C1 segment of cervical spinal cord (tissue), 14 donors: ENCODE measurements at places on chromosomes 6 and 20.
A peak's percentile ranks its signal among the peaks of the same experiment; 100 is the strongest.

DNA sequence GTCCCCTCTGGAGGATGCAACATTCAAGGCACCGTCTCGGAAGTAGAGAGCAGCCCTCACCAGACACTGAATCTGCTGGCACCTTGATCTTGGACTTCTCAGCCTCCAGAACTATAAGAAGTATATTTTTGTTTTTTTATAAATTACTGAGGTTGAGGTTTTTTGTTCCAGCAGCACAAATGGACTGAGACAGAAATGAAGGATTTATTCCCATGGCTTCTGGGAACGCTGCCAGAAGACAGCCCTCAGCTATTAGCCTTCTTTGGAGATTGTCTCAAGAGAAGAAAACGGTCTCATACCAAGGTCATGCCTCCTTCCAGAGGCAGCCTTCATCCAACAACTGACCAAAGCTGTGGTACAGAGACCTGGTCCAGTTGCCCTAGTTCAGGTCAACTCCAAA lies 85.4 kb downstream of the CHMP4B start:
- DNase-seq: no peak

- no peak for DNase-seq
These were observed 1.6 kb upstream of the OGFRL1 start for GRCh38 chr6:71287038-71287437.

DNA sequence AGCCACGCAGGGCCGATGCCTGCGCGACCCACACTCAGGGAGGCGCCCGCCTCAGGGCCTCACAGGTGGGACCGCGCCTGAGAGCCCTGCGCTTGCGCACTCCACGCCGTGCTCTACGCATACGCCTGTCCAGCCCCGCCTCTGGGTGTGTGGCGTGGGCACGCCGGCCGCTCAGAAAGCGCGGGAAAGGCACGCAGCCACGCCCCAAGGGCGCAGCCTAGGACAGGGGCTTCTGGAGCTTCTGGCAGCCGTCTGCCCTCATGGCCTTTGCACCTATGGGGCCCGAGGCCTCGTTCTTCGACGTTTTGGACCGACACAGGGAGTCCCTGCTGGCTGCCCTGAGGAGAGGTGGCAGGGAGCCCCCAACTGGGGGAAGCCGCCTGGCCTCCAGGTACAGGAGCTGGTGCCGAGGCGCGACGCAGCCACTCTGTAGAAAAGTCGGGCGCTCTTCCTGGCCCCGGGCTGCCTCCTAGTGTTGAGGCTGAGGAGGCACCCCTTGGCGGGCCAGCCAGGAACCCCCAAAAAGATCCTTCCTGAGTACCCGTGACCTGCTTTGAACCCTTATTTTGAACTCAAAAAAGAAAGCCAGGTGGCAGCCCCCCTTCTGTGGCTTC lies at the start of gene SPO11:
TSS of gene SPO11 (plus strand) at position 196 of the 614 bp plus-strand sequence. CDS start at position 261, 65 bp downstream.
- DNase-seq: no peak

- no peak for DNase-seq
These were observed 682.7 kb downstream of the MAFB start for GRCh38 chr20:40006168-40006860.

DNA sequence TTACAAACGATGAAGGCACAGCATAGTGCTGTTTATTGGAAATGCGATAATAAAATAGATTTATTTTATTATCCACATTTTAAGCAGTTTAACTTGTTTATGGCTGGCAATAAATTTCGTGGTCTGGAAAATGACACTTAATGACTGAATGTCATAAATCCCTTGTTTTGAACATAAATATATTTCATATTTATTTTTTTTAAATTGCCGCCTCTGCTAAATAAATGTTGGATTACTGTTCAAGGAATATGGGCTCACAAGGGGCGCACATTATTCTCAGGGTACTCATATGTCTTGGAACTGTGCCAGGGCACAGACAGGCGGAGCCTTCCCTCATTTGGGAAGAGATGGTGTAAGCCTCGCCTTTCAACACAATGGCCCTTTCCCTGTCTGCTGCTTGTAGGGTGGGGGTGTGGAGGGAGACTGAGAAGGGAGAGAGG lies 134.3 kb downstream of the PXDC1 start:
- DNase-seq: no peak

- no peak for DNase-seq
These were observed 178.2 kb downstream of the CDH4 start for GRCh38 chr20:61430228-61430624.

DNA sequence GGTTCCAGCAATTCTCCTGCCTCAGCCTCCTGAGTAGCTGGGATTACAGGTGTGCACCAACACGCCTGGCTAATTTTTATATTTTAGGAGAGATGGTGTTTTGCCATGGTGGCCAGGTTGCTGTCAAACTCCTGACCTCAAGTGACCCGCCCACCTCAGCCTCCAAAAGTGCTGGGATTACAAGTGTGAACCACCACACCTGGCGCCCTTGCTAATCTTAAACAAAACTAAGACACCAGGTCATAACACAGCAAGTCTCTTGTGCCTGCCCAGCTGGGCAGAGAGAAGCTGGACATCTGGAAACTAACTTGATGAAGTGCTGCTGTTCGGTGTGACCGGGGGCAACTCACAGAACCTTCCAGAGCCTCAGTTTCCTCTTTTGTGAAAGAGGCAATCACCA lies 68.0 kb downstream of the PPP1R3G start:
- DNase-seq: no peak

GRCh38 chr6:138873191-138873590 lies 77.3 kb downstream of the ECT2L start:
- DNase-seq: no peak

DNA sequence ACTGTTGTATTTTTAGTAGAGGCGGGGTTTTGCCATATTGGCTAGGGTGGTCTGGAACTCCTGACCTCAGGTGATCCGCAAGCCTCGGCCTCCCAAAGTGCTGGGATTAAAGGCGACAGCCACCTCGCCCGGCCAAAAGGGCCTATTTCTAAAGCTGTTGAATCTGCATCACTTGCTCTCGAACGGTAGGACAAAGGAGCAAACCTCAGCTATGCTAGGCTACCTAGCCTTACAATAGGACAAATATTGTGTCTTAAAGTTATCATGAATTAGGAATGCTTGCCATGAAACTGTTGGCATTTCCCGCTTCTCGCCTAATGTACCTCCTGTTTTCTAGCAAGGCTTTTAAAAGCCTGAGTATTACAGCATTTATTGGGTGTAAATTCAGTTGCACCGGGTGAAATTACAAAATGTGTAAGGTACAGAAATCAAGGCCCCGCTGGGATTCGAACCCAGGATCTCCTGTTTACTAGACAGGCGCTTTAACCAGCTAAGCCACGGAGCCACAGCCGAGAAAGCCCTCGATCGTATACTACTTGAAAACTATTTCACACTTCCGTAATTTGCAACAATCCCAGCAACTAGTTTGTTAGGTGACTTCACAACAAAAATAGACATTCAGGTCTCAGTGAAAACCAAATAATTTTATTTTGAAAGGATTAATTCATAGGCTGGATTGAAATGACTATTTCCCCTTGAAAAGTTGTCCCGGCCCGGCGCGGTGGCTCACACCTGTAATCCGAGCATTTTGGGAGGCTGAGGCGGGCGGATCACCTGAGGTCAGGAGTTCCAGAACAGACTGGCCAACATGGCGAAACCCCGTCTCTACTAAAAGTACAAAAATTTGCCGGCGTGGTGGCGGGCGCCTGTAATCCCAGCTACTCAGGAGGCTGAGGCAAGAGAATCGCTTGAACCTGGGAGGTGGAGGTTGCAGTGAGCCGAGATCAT lies 211.6 kb upstream of the ZNF184 start:
- no peak for DNase-seq

GRCh38 chr6:11126876-11127275 lies 15.4 kb upstream of the ERVFRD-1 start:
- no peak for DNase-seq

GRCh38 chr20:20743511-20744169 lies 31.2 kb upstream of the RALGAPA2 start:
- peak; percentile 67 for DNase-seq

DNA sequence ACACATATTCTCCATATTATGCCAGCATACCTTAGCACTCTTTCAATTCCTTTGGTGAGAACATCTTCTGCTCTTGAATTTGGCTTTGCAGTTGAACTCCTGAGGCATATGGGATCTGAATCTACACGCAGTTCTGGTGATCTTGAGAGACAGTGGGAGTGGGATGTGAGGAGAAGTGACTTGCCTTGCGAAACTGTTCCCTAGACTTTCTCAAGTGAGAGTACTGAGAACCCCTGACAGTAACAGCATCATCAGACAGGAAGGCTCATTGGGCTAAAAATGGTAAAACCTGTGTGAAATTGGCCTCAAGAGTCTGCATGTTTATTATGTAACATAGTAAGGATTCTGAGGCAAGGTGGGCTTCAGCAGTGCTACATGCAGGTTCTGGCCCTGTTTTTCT lies 49.1 kb upstream of the CEP85L start:
- DNase-seq: no peak

GRCh38 chr6:30171677-30172471 lies 8.5 kb downstream of the TRIM15 start:
- DNase-seq: no peak

DNA sequence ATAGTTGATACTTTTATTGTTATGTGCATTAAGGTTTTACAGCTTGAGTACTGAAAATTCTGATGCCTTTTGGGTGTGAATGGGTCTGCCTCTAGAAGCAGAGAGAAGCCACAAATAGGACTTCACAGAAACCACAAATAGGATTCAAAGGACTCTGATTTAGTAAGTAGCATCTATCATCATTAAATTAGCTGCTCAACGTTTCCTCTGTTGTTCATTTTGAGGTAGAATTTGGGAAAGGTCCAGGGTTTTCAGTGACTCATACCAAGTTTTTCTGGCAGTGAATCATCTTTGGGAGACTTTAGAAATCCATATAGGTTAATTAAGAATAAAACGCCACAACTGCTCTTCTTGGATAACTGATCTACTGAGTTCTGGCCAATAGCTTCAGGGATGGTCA lies 105.1 kb downstream of the PHF3 start:
- no peak for DNase-seq

DNA sequence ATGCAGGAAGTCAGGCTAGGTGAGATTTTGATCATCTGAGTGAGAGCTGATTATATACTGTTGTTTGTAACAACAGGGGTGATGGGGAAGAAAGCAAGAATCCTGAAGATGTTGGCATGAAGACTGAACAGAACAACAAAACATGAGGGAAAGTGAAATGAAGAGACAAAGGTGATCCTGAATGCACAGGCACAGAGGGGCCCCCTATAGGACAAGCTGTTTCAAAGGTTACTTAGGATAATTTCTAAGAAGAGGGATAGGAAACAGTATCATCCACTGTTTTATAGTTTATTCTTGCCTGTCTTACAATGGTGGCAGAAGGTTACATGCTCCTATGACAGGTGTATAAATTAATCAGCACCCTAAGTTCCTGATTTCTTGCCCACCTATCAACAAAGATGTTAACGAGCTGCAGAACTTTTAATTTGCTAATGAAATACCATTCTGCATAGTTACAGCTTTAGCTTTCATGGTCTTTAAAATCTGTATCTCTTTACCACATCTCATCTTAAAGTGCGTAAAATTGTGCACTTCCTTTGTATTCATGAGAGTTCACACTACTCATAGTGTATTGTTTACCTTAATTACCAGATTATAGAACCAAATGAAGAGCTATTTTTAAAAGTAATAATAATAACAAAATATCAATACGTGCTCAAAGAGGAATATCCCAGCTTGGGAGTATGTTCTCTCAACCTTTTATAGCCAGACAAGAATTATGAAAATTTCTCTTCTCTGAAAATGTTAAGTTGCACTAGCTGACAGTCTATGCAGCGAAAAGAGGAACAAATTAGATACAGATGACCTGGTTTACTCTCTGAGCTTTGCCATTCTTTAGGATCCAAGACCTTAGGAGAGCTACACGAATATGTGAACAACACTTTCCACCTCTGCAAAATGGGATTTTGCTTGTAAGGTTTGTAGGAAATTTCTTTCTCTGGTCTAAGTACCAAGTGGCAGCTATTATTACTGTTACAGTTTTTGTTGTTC lies 192.5 kb downstream of the EDN1 start:
- no peak for DNase-seq

DNA sequence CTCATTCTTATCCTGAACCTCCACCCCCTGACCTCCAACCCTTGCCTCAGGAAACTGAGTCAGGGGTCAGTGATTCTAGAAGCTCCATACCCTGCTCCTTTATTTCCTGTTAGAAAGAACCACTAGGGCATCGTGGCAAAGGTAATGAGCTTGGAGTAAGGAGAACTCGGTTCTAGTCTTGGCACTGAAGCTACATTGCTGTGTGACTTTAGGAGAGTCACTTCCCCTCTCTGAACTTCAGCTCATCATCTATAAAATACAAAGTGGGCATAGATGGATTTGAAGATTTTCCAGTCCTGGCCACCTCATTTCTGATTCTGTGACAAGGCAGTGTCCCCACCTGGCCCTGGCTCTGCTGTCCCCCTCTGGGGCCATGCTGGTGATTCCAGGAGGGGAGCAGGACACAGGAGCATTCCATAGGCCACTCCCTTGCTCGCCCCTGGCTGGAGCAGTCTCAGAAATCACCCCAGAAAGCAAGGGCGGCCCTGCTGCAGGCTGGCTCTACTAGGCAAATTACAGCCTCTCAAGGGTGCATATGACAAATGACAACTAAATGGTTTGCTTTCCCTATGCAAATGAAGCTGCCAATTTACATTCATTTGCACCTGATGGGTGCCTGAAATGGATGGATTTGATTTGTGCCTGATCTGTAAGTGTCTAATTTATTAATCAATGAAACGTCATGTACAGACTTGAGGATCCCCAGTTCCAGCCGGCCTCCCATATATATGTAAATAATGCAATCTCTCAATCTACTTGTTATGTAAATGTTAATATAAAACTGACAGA lies 62.2 kb downstream of the LRFN2 start:
- DNase-seq: no peak

- no peak for DNase-seq
These were observed 1.1 kb downstream of the STX7 start for GRCh38 chr6:132511831-132512220.

DNA sequence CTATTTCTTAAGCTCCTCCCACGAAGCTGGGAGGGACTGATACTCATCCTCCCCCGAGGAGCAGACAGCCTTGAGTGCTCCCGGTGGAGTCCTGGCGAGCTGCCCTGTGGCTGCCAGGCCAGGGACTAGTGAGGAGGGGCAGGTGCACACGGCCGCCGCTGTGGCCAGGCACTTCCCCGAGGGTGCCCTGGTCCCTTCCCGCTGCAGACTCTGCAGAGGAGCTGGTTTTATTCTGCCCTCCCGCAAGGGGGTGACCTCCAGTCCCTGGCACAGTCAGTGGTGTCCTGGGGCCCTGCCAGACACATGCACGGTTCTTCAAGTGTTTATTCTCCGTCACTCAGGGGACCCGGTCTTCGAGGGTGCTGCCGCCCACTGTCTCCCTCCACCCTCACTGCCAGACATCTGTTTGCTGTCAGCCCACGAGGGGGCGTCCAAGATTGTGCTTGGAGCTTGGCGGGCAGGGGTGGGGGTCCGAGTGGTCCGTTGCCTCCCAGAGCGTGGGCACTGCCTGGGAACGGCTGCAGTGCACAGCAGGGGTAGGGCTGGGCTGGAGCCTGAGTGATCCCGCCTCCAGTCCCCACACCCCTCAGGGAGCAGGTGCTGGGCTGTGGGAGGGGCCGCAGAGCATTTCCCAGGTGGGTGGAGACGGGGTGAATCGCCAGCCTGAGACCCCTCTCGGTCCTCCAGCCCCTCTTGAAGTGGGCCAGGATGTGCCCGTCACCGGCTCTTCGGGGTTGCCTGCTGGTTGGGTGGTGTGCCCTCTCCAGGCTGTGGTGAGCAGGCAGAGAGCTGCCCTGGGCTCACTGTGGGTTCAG lies 3.1 kb upstream of the CABLES2 start:
- DNase-seq: peak; percentile 6
